ENCODE measurements at places on chromosomes 6 and 20. TPM values are rescaled to one million over a fixed set of nuclear protein-coding genes. Genes with fewer than 3 reads are reported as not detected.

Gene ULBP2
- 1.1 TPM for total RNA-seq

Gene NKAPL
- total RNA-seq, result 6.6 TPM

Gene HBS1L
- total RNA-seq, result 85.0 TPM

Gene BCAS4
- 3.0 TPM for total RNA-seq

Gene TTBK1
- total RNA-seq, result 0.35 TPM

Gene NOTCH4
- 31.2 TPM for total RNA-seq

Gene RIMS4
- total RNA-seq, result 0.27 TPM
